GM23338 (cell line): ENCODE measurements at places on chromosomes 4 and X. TPM values are rescaled to one million over a fixed set of nuclear protein-coding genes. Genes with fewer than 3 reads are reported as not detected.
A peak's percentile ranks its signal among the peaks of the same experiment; 100 is the strongest.

DNA sequence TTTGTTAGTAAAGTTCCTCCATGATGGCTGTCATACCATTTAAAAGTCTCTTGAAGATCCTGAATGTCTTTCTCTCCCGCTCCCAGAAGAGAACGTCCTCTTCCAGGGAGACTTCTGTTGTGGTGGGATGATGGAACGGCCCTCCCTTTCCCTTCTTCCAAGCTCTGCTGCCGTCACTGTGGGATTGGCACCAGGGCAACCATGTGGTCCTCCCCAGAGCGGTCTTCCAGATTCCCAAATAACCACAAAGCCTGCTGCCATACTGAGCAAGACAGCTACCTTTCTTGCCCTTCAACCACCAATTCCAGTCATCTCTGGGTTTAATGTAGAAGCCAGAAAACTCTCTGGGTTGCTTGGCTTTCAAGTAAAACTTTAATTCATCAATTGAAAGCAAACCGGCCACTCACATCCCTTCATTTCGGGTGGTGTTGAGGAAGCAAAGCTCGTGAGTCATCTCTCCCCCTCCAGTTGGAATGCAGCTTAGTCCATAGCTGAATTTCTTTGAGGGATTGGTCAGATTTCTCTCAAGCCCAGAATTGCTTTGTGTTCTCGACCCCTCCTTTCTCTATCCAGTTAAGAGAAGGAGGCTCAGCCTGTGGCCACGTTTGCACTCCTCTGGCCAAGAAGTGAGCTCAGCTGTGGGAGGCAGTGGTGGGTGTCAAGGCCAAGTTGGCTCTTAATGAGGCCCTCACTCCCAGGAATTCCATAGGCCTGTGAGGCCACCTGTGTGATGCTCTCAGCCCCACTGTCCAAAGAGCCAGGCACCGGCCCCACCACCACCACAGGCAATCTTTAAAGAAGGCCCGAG, 36.9 kb downstream of the FHDC1 start:
- no peak for DNase-seq

DNA sequence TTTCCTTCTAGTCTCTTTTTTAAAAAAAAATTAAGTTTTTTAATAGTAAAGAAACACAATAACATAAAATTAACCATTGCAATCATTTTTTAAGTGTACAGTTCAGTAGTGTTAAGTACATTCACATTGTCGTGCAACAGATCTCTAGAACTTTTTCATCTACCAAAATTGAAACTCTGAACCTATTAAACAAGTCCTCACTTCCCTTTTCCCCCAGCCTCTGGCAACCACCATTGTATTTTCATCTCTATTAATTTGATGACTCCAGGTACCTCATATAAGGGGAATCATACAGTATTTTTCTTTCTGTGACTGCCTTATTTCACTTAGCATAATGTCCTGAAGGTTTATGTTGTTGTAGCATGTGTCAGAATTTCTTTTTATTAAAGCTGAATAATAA, 31.8 kb downstream of the MSL3 start:
- no peak for DNase-seq

DNA sequence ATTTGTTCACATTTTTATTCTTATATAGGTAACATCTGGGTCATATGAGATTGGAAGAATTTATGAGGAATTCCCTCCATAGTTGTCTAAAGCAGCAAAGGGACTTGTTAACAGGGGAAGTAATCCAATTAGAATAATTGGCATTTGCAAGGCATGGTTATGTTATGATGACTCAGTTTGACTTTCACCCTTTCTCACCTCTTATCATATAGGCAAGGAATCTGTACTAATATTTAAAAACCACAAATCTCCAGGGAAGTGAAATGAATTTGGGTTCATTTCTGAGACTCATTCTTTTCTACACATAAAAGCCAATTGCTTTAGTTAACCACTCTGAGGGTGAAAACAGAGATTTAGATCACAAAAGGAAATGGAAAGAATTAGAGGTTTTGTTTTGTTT, 281.5 kb upstream of the DKK2 start:
- DNase-seq: no peak

Gene FGFBP1
- total RNA-seq: not detected in 2 replicates

GRCh38 chrX:101219864-101220346, 319 bp downstream of the DRP2 start:
- DNase-seq: no peak

Gene ITIH6
- not detected in 2 replicates for total RNA-seq

Gene TCEAL2
- total RNA-seq: 9.1 and 12.3 TPM in 2 replicates

DNA sequence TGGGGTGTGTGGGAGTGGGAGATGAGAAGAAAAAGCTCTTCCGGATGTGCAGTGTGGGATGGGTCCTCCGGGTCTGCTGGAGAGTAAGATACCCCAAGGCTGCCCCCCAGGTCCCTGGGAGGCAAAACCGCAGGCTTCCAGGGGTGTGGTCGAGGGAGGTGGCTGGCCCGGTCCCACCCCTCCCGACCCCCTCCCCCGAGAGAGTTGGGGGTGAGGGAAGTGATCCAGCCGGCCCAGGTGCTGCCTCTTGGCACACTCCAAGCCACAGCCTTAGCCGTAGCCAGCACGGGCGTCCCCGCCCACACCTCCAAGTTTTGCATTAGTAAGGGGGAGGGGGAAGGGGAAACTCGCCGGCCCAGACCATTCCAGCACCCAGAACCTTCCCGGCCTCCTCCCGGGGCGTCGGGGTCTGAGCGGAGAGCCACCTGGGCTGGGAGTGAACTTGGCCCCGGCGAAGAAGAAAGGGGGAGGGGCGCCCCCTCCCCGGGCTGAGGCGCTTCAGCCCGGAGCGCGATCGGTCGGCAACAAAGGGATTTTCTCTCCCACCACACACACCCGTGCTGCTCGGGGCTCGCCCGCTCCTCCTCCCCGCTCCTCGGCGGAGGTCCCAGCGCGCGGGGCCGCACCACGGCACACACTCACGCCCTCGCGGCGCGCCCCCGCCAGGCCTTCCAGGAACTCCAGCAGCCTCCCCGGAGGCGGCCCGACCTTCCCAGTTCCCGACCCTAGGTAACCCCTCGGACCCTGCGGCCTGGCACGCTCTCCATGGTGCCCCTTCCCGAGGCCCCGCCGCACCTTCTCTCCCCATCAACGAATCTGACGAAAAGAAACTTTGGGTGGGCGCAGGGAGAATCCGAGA, 14.4 kb downstream of the BCOR start:
- DNase-seq: peak; percentile 62

Gene SSX3
- not detected in 2 replicates for total RNA-seq
